ENCODE measurements at places on chromosomes 7 and 10.

DNA sequence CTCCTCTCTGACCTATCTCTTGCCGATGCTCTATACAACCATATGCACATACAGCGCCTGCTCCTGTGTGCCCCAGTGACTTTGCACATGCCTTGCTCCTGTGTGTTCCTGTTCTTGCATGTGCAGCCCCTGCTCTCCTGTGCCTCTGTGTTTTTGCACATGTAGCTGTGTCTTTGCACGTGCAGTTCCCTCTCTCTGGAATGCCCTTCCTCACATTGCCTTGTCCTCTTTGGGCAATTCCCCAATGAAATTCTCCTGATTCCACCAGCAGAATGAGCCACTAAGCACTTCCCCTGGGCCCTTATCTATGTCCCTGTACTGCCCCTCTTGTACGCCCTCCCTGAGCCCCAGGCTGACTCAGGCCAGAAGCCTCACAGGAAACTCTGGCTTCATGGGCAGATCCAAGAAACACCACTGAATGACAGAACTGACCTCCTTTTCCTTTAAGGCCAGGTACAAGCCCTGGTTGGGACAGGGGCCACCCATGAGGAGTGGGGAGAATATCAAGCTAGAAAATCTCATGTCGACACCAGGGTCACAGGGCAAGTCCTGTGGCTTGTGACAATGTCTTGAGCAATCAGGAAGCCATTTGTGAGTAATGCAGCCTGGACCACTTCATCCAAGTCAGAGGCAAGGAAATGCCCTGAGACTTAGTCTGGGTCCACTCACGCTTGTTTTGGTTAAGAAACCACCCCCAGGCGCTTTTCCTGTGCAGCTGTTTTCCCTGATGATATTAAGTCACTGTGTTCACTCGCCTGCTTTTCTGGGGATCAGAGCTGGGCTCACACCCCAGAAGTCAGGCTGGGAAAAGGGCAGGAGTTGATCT, 1.9 kb upstream of the ARHGAP22 start:
- no peak for DNase-seq

- DNase-seq = no peak
Observed at GRCh38 chr7:153397906-153398305, 638.4 kb downstream of the ACTR3B start.

GRCh38 chr10:65571011-65571570, 1354.7 kb upstream of the LRRTM3 start:
- DNase-seq = no peak

- DNase-seq = no peak
Observed at GRCh38 chr7:89661876-89662275, 492.4 kb upstream of the STEAP1 start.

GRCh38 chr10:129419397-129419796, 47.6 kb upstream of the MGMT start:
- no peak for DNase-seq

DNA sequence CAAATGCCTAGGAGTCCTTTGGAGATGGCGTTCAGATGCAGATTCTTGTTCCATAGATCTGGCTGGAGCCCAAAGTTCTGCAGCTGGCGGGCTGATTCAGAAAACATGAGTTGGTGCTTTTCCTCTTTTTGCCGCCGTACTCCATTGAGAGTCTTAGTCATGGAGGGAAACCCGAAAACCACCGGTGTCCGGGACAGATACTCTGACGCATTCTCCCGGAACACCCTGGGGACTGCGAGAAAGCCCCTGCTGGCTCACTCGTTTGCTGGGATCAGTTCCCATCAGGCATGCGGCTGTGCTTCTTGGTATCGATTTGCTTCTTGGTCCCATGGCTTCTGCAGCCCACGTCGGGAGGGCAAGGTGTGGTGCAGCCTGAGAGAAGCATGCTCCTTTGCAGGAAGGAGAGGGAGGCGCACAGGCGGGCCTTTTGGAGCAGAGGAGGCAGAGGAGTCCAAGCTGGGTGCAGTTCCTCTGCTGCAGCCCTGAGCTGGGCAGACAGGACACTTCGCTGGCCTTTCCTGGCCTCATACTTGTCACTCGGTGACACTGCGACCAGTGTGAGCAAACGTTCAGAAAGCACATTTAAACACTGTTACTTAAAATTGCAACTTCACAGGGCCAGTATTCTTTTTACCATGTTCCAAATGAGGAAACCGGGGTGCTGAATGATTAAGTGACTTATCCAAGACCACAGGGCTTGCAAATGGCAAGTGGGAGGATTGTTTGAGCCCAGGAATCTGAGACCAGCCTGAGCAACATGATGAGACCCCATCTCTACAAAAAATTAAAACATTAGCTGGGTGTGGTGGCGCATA, 30.6 kb upstream of the PFKFB3 start:
- DNase-seq = no peak

DNA sequence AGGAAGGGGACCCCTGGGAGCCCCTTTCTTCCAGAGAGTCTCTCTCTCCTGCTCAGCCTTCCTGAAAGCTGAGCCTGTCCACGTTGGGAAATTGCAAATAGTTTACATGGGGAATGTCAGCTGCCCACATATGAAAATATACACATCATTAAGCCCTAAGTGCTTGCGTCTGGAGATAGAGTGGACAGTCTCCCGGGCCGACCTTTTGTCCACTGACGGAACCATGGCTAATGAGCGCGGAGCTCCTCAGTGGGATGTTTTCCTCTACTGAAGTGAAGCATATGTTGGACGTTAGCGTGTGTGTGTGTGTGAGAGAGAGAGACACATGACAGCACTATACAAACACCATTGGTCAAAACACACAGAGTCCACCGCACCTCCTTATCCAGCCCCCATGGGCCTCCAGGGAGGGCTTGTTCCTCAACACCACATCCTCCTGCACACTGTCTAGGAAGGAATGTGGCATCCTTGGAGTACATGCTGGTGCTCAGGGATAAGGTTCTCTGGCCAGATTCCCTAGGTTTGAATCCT, 128.4 kb downstream of the RGS10 start:
- DNase-seq = no peak

- DNase-seq = no peak
Observed at GRCh38 chr10:32971536-32972091, 13.6 kb upstream of the ITGB1 start.
